Astrocyte (in vitro differentiated cells and primary cell): ENCODE measurements at places on chromosomes 2 and 18. TPM values are rescaled to one million over a fixed set of nuclear protein-coding genes. Genes with fewer than 3 reads are reported as not detected.
A peak's percentile ranks its signal among the peaks of the same experiment; 100 is the strongest.

- no peak overlapping the region for H3K4me3 ChIP-seq
- H3K27ac ChIP-seq, result no peak overlapping the region
- no peaks in the 10 kb centered on the region for H3K36me3 ChIP-seq
- no peaks in the 10 kb centered on the region for H3K27me3 ChIP-seq
- H3K4me1 ChIP-seq, result no peaks in the 10 kb centered on the region
These were observed 375.4 kb upstream of the ACVR2A start for GRCh38 chr2:147469471-147469870.

Gene LBH
- total RNA-seq, result 51.7 and 63.7 TPM in 2 replicates

- H3K27ac ChIP-seq, result no peak overlapping the region
- no peak for DNase-seq
- H3K4me1 ChIP-seq, result no peaks in the 10 kb centered on the region
These were observed 435.7 kb upstream of the ID2 start for GRCh38 chr2:8246137-8246536.

DNA sequence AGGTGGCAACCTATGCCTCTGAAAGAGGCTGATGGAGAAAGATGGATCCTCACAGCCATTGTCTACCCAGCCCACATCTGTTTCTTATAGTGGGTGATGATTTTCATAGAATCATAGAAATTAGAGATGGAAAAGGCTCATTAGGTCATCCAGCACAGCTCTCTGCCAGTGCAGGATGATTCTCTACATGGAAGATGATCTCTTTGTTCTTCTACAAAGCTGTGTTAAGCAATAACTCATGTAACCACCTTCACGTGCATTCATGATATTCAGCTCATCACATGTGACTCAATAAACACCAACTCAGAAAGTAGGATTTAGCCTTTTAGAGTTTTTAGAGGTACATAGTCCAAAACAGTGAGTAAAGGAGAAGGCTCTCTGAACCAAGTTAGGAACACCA is 539.4 kb upstream of the ID2 start:
- H3K4me3 ChIP-seq, result no peak overlapping the region
- no peaks in the 10 kb centered on the region for H3K36me3 ChIP-seq
- no peak for DNase-seq
- H3K27ac ChIP-seq, result no peak overlapping the region
- H3K4me1 ChIP-seq, result peaks cover 9% of the 10 kb centered on the region
- H3K27me3 ChIP-seq, result no peaks in the 10 kb centered on the region

DNA sequence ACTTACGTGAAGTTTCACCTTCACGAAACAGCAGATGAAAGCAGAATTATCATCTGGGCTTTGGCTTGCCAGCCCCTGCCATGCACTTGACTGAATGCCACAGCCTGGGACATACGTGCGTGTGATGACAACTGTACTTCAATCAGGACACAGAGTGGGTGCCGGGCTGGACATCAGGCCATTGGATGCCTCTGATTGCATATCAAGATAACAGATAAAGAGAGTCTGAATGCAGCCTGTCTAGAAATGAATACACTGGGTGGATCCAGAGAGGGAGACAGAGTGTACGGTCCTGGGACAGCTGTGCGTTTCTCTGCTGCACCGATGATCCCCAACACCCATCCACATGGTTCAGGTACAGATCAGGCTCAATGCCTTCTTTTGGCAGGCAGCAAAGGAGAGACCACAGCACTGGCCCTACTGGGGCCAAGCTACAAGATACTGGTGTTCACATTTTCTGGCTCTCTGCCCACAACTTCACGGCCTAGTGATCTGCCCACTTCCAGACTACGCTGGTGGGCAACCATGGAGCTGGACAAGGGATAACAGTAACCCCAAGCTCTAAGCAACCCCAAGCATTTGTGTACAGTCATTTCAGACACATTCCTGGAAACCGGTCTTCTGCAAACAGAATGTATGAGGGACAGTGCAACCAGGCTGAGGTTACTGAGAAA is 35.6 kb downstream of the FBLN7 start:
- H3K4me1 ChIP-seq, result no peaks in the 10 kb centered on the region
- no peaks in the 10 kb centered on the region for H3K36me3 ChIP-seq
- no peak for DNase-seq
- no peaks in the 10 kb centered on the region for H3K27me3 ChIP-seq

Gene PDE1A
- 0.32 TPM in 1 of 2 replicates, not detected in the other for total RNA-seq

- H3K27ac ChIP-seq, result no peak overlapping the region
- no peaks in the 10 kb centered on the region for H3K27me3 ChIP-seq
- no peaks in the 10 kb centered on the region for H3K36me3 ChIP-seq
- peak; percentile 88 for DNase-seq
- no peak overlapping the region for H3K4me3 ChIP-seq
- no peaks in the 10 kb centered on the region for H3K4me1 ChIP-seq
These were observed 36.1 kb downstream of the SPIRE1 start for GRCh38 chr18:12621742-12622306.

Gene ARL5A
- 65.6 and 69.7 TPM in 2 replicates for total RNA-seq

Gene ALK
- 0.16 and 0.46 TPM in 2 replicates for total RNA-seq

DNA sequence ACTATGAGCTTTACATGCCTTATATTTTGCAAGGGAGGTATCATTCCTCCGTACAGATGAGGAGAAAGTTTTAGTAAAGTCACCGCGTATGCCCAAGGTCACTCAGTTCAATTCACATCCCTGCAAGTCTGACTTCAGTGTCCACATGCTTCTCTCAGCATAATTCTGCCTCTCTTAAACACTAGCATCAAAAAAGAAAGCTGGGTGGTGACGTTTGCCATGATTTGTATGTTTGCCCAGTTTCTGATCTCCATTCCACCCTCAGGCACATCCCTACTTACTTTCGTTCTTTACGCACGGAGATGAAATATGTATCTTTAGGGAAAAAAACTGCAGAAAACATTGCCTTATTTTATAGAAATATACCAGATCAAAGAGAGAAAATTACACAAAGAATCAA is 129.2 kb upstream of the PTPRM start:
- H3K27me3 ChIP-seq, result no peaks in the 10 kb centered on the region
- DNase-seq, result no peak
- H3K4me3 ChIP-seq, result no peak overlapping the region
- H3K27ac ChIP-seq, result no peak overlapping the region

Gene ZNF396
- total RNA-seq, result 1.3 and 1.4 TPM in 2 replicates

Gene CLEC4F
- not detected in 2 replicates for total RNA-seq

- H3K27ac ChIP-seq, result peak overlapping the region; percentile 61
- peak overlapping the region; percentile 63 for H3K4me3 ChIP-seq
- no peaks in the 10 kb centered on the region for H3K36me3 ChIP-seq
- H3K27me3 ChIP-seq, result peaks cover 17% of the 10 kb centered on the region
- DNase-seq, result peak; percentile 33
These were observed 369.1 kb downstream of the MTX2 start for GRCh38 chr2:176638167-176639015.

GRCh38 chr18:2325308-2325849 is 245.9 kb downstream of the METTL4 start:
- H3K4me3 ChIP-seq, result no peak overlapping the region
- H3K27ac ChIP-seq, result no peak overlapping the region
- no peaks in the 10 kb centered on the region for H3K36me3 ChIP-seq
- peak; percentile 77 for DNase-seq

DNA sequence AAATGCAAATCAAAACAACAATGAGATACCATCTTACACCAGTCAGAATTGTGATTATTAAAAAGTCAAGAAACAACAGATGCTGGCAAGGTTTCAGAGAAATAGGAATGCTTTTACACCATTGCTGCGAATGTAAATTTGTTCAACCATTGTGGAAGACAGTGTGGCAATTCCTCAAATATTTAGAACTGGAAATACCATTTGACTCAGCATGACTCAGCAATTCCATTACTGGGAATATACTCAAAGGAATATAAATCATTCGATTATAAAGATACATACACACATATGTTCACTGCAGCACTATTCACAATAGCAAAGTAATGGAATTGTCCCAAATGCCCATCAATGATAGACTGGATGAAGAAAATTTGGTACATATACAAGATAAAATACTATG is 516.7 kb downstream of the ERBB4 start:
- H3K27me3 ChIP-seq, result no peaks in the 10 kb centered on the region
- H3K4me3 ChIP-seq, result no peak overlapping the region
- peak; percentile 82 for DNase-seq
- H3K4me1 ChIP-seq, result no peaks in the 10 kb centered on the region

- peaks cover 22% of the 10 kb centered on the region for H3K4me1 ChIP-seq
- DNase-seq, result no peak
- no peaks in the 10 kb centered on the region for H3K36me3 ChIP-seq
- H3K4me3 ChIP-seq, result no peak overlapping the region
- no peak overlapping the region for H3K27ac ChIP-seq
These were observed 29.4 kb downstream of the MAP4K3 start for GRCh38 chr2:39407516-39408296.

GRCh38 chr2:3112131-3112530 is 265.5 kb downstream of the EIPR1 start:
- no peaks in the 10 kb centered on the region for H3K4me1 ChIP-seq
- H3K4me3 ChIP-seq, result no peak overlapping the region
- H3K27ac ChIP-seq, result no peak overlapping the region
- DNase-seq, result no peak
- H3K36me3 ChIP-seq, result no peaks in the 10 kb centered on the region
